ENCODE measurements at places on chromosomes 4 and X.
A peak's percentile ranks its signal among the peaks of the same experiment; 100 is the strongest.

GRCh38 chr4:7299908-7300710, 107.8 kb downstream of the SORCS2 start:
- no peak for DNase-seq

DNA sequence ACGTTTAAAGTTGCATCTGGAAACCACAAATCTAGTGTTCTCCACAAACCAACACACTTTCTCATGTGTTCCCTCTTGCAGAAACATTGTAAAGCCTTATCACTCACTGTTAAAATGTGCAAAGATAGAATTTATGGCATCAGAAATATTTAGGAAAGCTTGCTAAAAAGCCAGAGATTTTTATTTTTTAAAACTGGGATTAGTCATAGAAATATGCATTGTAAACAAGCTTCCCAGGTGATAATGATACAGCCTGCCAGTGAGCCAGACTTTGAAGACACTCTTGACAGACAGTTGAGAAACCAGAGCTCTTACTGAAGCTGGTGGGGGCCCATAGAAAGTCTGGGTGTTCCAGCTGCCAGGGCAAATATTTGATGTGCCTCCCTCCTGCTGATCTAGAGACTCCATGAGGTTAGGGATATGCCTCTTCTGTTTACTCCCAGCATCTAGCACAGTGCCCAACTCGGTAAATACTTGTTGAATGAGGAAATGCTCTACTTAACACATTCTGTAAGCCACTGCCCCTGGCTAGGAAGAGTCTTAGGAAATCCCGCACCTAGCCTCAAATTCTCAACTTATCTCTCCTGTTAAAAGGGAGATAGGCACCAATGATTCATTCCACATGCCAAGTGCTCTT, 179.0 kb upstream of the RASGEF1B start:
- no peak for DNase-seq

GRCh38 chrX:1144293-1144692, 68.2 kb downstream of the CRLF2 start:
- DNase-seq: no peak

DNA sequence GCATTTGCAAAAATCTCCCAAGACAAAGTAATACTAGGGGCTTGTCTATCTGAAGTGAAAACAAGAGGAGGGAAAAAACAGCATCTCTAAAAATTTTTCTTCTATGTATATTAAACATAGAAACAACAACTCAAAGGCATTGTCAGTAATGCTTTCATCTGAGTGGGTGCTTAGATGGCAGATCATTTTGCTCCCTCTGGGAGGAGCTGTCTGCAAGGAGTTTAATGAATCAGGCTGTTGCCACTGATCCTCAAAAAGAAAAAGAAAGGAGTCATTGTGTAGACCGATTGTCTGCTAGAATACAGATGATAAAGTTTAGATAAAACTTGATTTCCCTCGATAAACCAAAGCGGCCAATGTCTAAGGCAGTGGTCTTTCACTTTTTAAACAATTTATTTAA, 49.7 kb upstream of the KLHL8 start:
- peak; percentile 48 for DNase-seq

DNA sequence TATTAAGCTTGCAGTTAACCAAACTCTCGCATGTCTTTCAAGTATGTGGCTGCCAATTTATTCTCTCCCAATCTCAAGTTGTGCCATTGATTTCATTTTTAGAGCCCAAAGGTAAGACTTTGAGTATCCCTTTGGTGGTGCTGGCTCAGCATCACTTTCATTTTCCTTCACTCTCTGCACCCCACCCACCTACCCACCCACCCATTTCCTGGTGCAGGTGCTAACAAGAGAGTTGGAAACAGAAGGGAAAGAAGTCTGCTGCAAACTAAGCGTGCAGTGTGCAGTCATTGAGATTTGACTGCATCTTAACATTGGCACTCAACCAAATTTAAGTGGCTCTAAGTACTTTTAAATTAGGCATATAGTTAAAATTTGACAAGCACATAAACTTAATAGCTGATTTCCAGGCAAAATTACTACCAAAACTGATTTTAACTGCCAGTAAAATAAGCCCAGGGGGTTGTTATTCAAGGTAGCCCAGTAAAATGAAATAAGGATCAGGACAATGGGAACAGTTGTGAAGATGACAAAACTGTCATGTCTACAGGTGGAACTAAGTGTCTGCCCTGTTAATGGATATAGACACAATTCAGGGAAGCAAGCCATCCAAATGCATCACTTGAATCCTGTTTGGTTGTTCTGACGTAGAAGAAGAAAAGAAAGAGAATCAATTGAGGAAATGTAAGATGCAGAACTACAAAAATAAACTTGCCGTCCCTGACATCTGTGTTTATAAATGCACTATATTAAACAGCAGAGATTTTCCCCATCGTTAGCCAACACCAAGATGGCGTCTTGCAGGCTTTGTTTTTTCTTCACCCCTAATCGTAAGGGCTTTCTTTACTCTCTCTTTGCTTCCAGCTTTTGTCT, 184.2 kb downstream of the KDR start:
- DNase-seq: no peak

DNA sequence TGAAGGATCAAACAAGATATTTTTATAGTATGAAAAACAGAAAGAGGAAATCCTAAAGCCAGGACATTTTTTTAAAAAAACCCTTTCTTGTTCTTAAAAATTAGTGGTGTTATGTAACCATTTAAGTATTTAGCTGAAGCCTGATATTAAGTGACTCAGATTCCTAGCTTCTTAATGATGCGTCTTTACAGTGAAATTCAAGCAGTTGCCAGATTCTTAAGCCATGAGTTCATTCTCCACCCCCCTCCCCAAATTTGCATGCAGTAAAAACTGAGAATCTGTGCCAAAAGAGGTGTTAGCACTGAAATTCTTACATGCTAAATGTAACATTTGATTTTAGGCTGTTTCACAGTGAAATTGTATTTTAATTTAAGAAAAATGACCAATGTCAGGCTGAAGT, 180.8 kb downstream of the RAPGEF2 start:
- no peak for DNase-seq

DNA sequence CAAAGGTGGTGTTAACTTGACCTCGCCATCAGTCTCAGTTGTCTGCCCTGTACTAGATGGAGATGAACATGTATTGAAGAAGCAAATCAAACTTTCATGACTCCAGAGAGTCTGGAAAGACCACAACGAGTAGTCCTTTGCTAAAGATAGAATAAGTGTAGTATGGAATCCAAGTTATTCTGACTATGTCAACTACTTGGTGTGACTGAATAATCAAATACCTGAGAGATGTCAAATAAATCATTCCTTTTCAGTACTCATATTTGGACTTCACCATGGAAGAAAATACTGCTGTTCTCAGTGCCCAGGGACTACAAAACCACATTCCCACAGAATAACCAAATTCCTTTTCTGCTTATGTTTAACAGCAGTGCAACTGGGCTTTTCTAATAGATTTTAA, 161.2 kb upstream of the SPRY1 start:
- DNase-seq: no peak

DNA sequence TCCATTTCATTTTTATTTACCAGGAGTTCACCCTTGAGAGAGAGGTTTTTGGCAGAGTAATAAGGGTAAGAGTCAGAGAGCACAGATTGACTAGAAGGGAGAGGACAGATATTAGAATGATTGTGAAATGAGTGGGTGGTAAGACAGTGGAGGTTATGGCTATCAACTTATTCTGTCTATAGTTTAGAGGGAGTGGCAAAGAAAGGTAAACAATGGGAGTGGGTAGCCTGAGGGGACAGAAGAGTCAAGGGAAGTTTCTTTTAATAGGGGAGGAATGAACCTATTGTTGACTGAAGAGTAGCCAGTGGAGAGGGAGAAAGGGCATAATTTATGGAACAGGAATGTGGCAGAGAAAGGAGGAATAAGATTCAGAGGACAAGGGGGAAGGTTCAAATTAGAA, 186.5 kb upstream of the NRK start:
- DNase-seq: no peak

DNA sequence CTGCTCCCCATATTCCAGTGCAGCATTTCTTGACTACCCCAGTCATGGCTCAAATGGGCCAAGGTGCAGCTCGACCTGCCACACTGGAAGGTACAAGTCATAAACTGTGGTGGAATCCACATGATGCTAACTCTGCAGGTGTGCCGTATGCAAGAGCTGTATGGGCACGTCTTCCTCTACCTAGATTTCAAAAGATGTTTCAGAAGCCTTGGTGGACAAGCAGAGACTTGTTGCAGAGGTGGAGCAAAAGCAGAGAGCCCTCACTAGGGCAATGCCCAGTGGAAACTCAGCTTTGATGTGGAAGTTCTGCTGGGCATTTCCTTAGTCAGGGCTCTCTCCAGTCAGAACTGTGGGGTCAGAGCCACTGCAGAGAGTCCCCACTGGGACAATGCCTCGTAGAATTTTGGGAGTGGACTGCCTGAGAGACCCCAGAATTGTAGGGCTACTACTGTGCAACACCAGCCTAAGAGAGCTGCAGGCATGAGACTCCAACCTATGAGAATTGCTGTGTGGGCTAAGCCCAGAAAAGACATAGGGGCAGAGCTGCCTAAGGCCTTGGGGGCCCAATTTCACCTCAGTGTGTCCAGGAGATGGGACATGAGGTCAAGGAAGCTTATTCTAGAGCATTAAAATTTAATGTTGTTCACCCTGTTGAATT, 65.7 kb downstream of the BEX3 start:
- no peak for DNase-seq

GRCh38 chrX:63525491-63525890, 174.4 kb upstream of the SPIN4 start:
- no peak for DNase-seq

DNA sequence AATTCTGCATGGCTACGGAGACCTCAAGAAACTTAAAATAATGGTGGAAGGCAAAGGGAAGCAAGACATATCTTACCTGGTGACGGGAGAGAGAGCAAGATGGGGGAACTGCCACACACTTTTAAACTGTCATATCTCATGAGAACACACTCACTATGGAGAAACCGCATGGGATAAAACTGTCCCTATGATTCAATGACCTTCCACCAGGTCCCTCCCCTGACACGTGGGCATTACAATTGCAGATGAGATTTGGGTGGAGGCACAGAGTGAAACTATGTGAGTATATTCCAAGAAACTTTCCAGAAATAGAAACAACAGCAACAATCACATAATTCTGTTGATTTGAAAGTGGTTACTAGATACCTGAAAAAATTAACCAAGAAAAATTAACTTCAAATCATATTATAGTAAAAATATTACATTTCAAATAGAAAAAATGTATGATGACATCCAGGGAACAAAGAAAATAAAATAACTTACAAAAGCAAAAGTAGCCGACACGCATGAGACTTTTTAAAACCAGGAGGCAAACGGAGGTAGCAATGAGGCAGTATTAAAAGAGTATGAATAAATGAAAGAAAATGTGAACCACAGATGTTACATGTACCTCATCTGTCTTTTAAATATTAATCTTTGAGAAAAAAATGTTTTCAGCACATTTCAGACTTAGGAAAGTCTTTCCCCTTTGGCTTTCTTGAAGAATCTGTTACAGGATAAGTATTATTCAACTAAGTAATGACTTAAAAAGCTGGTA, 879.5 kb downstream of the TECRL start:
- no peak for DNase-seq

GRCh38 chr4:11732155-11732554, 303.5 kb upstream of the HS3ST1 start:
- no peak for DNase-seq

GRCh38 chrX:133390676-133391075, 24.6 kb downstream of the GPC4 start:
- DNase-seq: no peak

- DNase-seq: no peak
These were observed 122.7 kb upstream of the PABPC5 start for GRCh38 chrX:91311969-91312368.

GRCh38 chrX:132876523-132877338, 81.7 kb downstream of the HS6ST2 start:
- no peak for DNase-seq

- DNase-seq: no peak
These were observed 70.3 kb downstream of the POLA1 start for GRCh38 chrX:24763989-24764388.

DNA sequence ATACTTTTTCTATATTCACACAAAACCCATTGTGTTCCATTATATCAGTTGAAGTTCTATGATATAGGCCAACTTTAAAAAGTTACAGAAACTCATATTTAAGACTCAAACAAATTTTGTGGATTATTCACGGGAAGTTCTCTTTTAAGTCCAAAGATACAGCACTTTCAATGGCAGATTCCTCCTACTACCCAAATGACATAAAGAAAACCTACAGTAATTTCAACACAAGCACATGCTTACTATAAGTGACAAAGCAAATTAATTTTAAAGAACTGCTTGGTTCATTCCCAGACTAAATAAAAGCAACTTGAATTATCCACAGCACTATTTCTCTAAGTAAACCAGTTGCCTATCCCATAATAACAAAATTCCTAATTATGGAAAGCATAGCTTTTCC, 4.1 kb downstream of the PPA2 start:
- DNase-seq: no peak

- DNase-seq: peak; percentile 64
These were observed 637.6 kb downstream of the MID1IP1 start for GRCh38 chrX:39438603-39439602.

GRCh38 chrX:137212078-137212632, 178.4 kb upstream of the GPR101 start:
- no peak for DNase-seq

GRCh38 chr4:184748251-184748652, 14.4 kb upstream of the CENPU start:
- peak; percentile 76 for DNase-seq

DNA sequence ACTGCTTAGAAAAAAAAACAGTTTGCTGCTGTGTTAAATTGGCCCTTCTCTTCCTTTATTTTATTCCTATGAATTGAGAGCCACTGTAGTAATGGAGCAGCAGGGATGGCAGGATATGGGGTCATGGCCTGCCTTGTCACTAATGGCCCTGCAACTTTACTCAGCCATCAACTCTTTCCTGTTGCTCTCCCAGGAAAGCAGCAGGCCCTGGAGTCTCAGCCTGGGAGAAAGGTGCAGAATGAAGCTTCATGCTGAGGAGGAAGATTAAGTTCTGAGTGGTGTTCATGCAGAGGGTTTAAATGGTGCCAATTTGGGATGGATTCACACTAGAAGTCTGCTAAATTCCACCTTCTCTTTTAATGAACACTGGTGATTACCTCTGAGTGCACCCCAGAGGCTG, 285.6 kb downstream of the GPAT3 start:
- no peak for DNase-seq

GRCh38 chrX:30570505-30570904, 7.1 kb downstream of the TASL start:
- DNase-seq: peak; percentile 26

DNA sequence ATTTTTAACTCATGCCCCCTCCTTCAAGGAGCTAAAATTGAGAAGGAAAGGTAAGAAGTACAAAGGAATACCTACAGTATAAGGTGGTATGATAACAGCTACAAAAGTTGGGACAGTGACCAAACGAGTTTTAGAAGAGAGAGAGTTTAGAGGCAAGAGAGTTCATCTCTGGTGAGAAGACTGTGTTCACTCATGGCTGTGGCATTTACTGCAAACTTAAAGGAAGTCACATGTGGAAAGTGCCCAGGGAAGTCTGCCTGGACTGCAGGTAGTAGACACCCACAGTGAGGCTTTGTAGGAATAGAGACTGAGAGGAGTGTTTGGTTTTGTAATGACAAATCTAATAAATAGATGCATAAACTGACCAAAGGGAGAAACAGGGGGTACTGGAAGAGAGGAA, 493.5 kb downstream of the IL15 start:
- no peak for DNase-seq

GRCh38 chr4:16764622-16765021, 133.8 kb downstream of the LDB2 start:
- no peak for DNase-seq

Data from hematopoietic multipotent progenitor cell treated with erythropoietin and hydrocortisone succinate and interleukin-3 and kit ligand, for 8 days (in vitro differentiated cells).